Mesothelial cell of epicardium (in vitro differentiated cells): ENCODE measurements at places on chromosomes 6 and 20.

GRCh38 chr6:34633785-34634184 lies 62.8 kb downstream of the ILRUN start:
- DNase-seq, result no peak

GRCh38 chr6:145784683-145785082 lies 29.9 kb downstream of the FBXO30 start:
- DNase-seq, result no peak

- no peak for DNase-seq
Observed at GRCh38 chr6:109434456-109434855, 6.0 kb downstream of the PPIL6 start.

DNA sequence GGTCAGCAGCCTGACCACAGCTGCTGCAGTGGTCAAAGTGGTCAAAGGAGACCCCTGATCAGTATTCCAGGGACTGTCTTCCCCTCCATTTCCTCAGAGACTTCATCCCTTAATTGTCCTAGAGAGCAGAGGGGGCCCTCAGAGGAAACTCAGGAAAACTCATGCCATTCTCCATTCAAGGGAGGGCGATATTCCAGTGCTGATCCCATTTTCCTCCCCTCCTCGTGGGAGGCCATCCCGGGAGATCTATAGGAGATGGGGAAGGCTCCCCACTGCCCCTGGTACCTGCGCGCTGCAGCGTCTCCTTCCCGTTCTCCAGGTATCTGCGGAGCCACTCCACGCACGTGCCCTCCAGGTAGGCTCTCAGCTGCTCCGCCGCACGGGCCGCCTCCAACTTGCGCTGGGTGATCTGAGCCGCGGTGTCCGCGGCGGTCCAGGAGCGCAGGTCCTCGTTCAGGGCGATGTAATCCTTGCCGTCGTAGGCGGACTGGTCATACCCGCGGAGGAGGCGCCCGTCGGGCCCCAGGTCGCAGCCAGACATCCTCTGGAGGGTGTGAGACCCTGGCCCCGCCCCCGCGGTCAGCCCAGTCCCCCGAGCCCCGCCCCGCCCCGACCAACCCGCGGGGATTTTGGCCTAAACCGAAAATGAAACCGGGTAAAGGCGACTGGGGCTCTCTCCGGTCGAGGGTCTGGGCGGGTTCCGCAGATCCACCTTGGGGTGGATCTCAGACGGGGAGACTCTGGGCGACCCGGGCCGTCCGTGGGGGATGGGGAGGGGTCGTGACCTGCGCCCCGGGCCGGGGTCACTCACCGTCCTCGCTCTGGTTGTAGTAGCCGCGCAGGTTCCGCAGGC lies 878 bp downstream of the HLA-C start:
- no peak for DNase-seq

- DNase-seq, result no peak
Observed at GRCh38 chr6:113481458-113481857, 375.7 kb upstream of the MARCKS start.

DNA sequence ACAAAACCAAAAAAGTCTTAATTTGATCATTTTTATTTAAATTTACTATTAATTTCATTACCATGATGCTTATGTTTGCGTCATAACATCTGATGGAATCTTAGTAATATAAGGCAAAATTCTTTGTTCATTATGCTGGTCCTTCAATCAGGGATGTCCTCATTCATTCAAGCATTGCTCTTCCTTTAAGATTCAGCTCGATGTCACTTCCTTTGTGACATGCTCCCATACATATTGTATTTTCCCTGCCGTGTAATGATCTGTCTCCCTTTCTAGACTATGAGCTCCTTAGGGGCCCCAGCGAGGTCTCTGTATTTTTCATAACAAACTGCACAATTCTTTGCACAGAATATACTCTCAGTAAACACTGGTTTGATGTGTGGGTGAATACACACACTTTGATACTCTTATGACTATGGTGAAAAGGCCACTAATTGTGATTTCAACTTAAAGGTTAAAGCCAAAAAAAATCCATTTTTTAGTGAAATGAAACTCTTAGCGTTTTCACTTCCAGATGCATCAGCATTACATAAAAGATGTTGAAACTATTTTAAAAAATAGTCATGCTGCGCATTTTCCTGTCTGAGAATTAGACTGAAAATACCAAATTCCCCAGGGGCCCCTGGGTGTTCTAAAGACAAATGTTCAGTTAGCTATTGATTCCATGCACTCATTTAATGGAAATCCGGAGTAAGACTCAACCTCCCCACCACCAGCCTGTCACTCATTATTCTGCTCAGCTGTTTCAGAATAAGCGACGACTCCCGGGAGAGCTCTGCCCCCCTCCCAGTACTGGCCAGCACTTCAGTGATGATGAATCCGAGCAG lies 169.7 kb downstream of the ATXN1 start:
- DNase-seq, result no peak

DNA sequence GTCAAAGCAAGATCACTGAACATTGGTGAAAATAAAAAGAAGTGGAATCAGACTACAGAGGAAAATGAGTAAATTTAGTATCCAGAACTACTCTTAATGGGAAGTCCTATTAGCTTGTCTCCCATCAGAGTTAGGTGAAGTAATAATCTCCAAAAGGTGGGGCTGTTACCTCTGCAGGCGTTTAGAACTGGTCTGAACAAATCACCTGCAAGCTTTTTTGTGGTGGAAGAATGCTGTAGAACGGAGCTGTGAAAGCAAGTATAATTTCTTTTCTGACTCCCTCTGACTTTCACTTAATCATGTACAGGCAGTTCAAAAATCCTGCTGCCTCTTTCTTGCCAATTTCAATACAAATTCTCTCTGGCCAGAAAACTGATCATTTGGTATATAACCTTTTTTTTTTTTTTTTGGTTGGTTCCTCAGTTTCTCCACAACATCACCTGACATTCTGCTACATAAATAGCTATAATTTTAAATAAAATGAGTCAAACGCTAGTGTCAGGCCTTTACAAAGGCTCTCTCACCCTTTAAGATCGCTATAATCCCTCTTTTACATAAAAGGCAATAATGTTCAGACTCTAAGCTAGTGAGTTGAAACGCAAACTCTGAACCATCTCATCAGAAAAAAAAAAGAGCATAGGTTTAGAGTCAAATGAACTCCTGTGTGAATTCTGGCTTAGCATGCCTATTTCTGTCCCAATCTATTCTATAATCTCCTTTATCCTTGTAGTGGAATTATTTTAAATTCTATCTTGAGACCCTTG lies 38.8 kb downstream of the CITED2 start:
- no peak for DNase-seq

- no peak for DNase-seq
Observed at GRCh38 chr6:33692078-33692759, 19.3 kb downstream of the UQCC2 start.

- no peak for DNase-seq
Observed at GRCh38 chr6:10510592-10511367, 10.4 kb upstream of the GCNT2 start.

GRCh38 chr20:1493536-1493935 lies 2.3 kb upstream of the SIRPB2 start:
- no peak for DNase-seq

- DNase-seq, result no peak
Observed at GRCh38 chr20:49607568-49607967, 39.6 kb upstream of the PTGIS start.

DNA sequence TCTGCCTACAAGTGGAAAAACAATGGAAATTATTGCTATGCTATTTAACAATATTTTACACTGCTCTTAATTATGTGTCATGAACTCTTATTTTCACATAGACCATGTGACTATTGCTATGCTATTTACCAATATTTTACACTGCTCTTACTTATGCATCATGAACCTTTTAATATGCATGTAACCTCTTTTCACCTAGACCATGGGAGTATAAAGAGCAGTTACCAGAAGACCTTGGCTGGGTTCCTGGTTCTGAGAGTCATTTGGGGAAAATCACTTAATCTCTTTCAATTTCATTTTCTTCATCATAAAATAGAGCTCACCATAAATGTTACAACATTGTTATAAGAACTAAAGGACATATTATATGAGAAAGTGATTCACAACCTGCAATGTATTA lies 223.8 kb upstream of the RNF217 start:
- no peak for DNase-seq

DNA sequence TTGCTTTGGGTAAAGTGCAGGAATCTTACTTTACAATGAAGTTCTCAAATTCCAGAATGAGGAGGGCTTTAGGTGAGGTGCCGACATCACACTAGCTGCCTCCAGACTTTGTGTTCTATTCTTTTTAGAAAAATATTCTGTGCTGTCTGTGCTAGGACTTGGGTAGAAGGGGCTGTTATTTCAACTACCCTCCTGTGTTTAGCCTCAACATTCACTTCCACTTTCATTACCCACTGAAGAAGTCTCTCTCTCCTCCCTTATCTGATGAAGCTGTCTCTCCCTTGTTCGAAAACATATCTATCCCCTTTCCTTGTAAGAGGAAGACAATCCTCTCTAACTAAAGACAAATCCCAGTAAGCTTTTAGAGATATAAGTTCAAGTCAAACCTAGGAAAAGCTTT lies 25.0 kb upstream of the BRPF3 start:
- DNase-seq, result no peak

DNA sequence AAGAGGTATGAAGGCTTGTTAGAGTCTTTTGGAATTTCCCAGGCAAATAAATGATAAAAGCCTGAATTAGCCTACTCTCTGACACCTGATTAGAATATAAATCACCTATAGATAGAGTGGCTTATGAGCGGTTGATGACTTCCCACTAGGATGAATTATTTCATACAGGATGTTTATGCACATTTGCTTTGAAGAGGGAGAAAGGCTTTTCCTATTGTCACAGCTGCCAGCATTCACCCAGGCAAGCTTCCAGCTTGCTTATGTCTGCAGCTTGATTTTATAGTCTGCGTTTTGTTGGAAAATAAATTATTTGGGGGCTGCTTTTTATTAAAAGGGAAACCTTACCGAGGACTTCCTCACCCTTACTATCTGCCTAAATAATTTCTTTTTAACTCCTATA lies 51.3 kb upstream of the EIF2S2 start:
- no peak for DNase-seq

DNA sequence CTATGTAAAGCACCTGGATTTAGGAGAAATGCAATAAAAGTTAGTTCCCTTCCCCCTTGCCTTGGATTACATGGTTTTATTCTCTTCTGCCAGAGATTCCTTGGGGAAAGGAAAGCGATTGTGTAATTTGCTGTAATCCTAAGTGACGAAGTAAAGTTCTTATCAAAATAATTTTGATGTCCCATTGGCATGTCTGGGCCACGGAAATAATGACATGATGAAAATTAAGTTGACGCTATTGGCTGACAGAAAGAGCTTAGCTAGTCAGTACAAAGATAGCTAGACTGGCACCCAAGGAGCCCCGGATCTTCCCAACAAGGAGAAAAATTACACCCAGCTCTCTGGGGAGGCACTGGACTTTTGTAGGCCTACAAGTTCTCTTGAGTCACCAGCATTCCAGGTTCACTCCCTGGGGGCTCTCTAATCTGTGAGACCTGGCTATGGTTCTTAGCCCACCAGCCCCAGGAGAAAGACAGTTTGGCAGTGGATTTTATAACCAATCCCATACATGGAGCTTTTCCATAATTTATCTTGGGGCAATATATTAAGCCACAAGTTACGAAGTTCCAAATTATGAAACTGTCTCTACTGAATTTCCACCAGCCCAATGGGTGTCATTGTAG lies 59.9 kb downstream of the FOXA2 start:
- DNase-seq, result no peak

- DNase-seq, result no peak
Observed at GRCh38 chr20:4726710-4727397, 5.1 kb downstream of the PRND start.

GRCh38 chr6:43454290-43454695 lies 1.1 kb downstream of the DLK2 start:
- no peak for DNase-seq

- no peak for DNase-seq
Observed at GRCh38 chr6:156875062-156875461, 97.9 kb downstream of the ARID1B start.

DNA sequence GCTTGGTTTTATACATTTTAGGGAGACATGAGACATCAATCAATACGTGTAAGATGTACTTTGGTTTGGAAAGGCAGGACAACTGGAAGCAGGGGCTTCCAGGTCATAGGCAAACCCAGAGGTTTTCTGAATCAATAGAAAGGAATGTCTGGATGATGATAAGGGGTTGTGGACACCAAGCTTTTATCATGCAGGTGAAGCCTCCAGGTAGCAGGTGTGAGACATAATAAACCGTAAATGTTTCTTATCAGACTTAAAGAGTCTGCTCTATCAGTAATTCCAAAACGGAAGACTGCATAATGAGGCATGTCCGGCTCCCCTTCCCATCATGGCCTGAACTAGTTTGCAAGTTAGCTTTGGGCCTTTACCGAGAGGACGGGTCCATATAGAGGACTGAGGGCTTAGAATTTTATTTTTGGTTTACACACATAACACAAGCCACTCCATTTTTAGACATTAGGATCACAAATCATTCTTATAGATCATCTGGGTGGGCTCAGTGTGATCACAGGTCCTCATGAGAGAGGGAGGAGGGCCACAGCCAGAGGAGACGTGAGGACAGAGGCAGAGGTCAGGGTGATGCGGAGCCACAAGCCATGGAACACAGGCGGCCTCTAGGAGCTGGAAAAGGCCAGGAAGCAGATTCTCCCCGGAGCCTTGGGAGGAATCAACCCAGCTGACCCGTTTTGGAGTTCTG lies 10.7 kb upstream of the SERPINB9 start:
- no peak for DNase-seq

DNA sequence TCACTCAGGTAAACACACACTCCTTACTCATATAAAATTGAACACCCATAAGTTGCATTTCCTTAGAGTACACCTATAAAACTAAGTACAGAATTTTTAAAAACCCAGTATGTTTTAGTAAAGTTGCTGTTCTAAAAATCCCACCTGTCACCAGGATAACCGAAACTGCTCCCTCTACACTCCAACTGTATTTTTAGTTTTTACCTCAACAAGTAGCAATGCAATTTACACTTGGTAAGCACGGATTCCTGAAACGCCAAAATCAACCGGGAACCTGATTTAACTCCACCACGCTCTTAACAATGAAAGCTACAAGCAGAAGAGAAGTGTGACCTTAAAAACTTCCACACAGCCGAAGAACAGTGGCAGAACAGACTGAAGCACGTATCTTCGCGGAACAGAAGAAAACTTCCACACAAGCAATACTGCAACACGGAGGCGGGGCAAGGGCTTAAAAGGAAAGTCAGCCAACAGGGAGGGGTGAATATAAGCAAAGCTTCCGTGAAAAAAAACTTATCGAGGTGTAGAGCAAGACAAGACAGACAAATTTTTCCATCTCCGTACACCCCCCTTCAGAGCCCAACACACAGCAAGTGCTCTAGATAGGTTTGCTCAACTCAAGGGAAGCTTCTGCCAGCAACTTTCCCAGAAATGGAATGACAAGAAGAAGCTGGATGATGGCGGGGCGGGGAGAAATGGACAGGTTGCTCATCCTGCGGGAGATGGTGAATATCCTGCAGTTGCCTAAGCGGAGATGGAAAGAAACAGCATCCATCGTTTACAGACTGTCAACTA lies 1.4 kb downstream of the STAU1 start:
- DNase-seq, result no peak
